ENCODE measurements at places on chromosomes 2 and 18. TPM values are rescaled to one million over a fixed set of nuclear protein-coding genes. Genes with fewer than 3 reads are reported as not detected.

TMEM182 gene
- total RNA-seq = 2.2 TPM

PDE1A gene
- not detected for total RNA-seq

TWSG1 gene
- total RNA-seq = 8.3 TPM

ZNF397 gene
- total RNA-seq = 18.6 TPM

SLC19A3 gene
- total RNA-seq = not detected

ABHD3 gene
- 59.6 TPM for total RNA-seq

EGR4 gene
- total RNA-seq = 0.27 TPM

SERPINB7 gene
- not detected for total RNA-seq

ZNF804A gene
- not detected for total RNA-seq

FTCDNL1 gene
- total RNA-seq = 0.71 TPM

FAM237A gene
- not detected for total RNA-seq

GRHL1 gene
- 1.8 TPM for total RNA-seq

VAMP8 gene
- 147 TPM for total RNA-seq

RTP5 gene
- total RNA-seq = not detected

GATA6 gene
- not detected for total RNA-seq

G6PC2 gene
- not detected for total RNA-seq

TXNDC2 gene
- not detected for total RNA-seq

PRSS56 gene
- total RNA-seq = not detected

MPP4 gene
- total RNA-seq = 0.15 TPM

ANKRD30BL gene
- total RNA-seq = not detected

SKOR2 gene
- total RNA-seq = not detected

TRABD2A gene
- total RNA-seq = 66.6 TPM

PRKD3 gene
- 18.5 TPM for total RNA-seq

FAM228A gene
- total RNA-seq = not detected

CYBRD1 gene
- 0.96 TPM for total RNA-seq

CRACDL gene
- 1.2 TPM for total RNA-seq

AMER3 gene
- not detected for total RNA-seq

Data from T-helper 1 cell treated with Interleukin-12 subunit alpha and Interleukin-12 subunit beta and Interleukin-4 antibody, amounts not matched to agents 30 ng/mL and 1 ng/mL, for 36 hours (primary cell).